ENCODE measurements at places on chromosomes 5 and 9. TPM values are rescaled to one million over a fixed set of nuclear protein-coding genes. Genes with fewer than 3 reads are reported as not detected.

GRCh38 chr9:12838546-12838945 lies 63.7 kb downstream of the LURAP1L start:
- H3K4me3 ChIP-seq: no peak overlapping the region
- H3K36me3 ChIP-seq: no peaks in the 10 kb centered on the region
- H3K27me3 ChIP-seq: no peaks in the 10 kb centered on the region
- H3K27ac ChIP-seq: no peak overlapping the region
- DNase-seq: no peak

Gene POU5F2
- polyA plus RNA-seq: 0.14 TPM

DNA sequence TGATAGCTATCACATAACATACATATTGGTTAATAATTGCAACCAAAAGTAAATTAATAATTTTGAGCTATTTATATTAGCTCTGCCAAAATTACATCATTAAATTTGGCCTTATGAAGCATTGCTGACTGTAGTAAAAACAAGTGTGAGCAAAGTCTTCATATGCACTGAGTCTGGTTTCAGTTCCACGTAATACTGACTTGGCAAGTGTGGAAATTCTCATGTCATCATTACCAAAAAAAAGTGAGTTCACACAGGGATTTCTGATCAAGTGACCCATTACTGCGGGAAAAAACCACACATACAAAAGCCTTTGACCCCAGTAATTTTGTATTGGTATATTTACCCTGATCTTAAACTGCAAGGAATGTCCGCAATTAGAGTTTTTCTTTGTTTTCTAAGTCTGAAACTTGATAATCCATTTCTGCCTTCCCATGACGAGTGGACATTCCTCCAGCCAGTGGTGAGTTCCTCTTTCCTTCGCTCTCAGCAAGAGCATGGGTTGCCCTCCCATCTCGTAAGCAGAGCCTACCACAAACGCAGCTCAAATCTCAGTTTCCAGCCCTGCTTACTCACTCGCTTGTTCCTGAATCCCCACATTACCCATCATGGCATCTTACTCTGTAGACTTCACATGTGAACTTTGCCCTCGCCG lies 220.2 kb upstream of the DMRT1 start:
- no peaks in the 10 kb centered on the region for H3K27me3 ChIP-seq
- H3K4me3 ChIP-seq: no peak overlapping the region
- H3K27ac ChIP-seq: no peak overlapping the region
- H3K36me3 ChIP-seq: no peaks in the 10 kb centered on the region

DNA sequence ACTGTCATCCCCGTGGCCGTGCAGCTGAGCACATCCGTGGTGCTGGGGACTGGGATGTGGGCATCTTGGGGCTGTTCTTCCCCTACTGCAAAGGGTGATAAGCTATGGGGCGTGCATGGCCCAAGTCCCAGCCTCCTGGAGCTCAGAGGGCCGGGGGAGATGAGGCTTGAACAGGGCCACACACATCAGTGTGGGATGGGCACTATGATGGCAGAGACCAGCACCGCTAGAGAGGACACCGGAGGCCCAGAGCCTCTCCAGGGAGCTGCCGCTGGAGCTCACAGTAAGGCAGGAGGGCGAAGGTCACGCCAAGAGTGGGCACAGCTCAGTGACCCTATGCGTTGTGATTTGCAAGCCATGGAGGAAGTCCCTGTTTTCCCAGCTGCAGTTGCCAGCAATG lies 63.5 kb downstream of the OLFM1 start:
- H3K27me3 ChIP-seq: no peaks in the 10 kb centered on the region
- DNase-seq: no peak
- no peaks in the 10 kb centered on the region for H3K36me3 ChIP-seq

- no peaks in the 10 kb centered on the region for H3K4me1 ChIP-seq
- H3K36me3 ChIP-seq: peaks cover 59% of the 10 kb centered on the region
- DNase-seq: no peak
- H3K4me3 ChIP-seq: no peak overlapping the region
- H3K27me3 ChIP-seq: no peaks in the 10 kb centered on the region
- no peak overlapping the region for H3K27ac ChIP-seq
Observed at GRCh38 chr9:6590772-6591384, 54.7 kb downstream of the GLDC start.

GRCh38 chr5:12794476-12795332 lies 890.5 kb upstream of the CTNND2 start:
- no peaks in the 10 kb centered on the region for H3K4me1 ChIP-seq
- H3K4me3 ChIP-seq: no peak overlapping the region
- DNase-seq: no peak
- no peaks in the 10 kb centered on the region for H3K36me3 ChIP-seq
- no peaks in the 10 kb centered on the region for H3K27me3 ChIP-seq

Gene IER5L
- 0.24 TPM for polyA plus RNA-seq

Gene PCA3
- 0.76 TPM for polyA plus RNA-seq

GRCh38 chr5:55232271-55232984 lies 980 bp downstream of the CCNO start:
- DNase-seq: peak; percentile 69
- no peaks in the 10 kb centered on the region for H3K36me3 ChIP-seq
- peaks cover 34% of the 10 kb centered on the region for H3K4me1 ChIP-seq
- H3K27me3 ChIP-seq: peaks cover 100% of the 10 kb centered on the region
- H3K4me3 ChIP-seq: peak overlapping the region; percentile 74

Gene PTGER4
- polyA plus RNA-seq: 0.82 TPM

DNA sequence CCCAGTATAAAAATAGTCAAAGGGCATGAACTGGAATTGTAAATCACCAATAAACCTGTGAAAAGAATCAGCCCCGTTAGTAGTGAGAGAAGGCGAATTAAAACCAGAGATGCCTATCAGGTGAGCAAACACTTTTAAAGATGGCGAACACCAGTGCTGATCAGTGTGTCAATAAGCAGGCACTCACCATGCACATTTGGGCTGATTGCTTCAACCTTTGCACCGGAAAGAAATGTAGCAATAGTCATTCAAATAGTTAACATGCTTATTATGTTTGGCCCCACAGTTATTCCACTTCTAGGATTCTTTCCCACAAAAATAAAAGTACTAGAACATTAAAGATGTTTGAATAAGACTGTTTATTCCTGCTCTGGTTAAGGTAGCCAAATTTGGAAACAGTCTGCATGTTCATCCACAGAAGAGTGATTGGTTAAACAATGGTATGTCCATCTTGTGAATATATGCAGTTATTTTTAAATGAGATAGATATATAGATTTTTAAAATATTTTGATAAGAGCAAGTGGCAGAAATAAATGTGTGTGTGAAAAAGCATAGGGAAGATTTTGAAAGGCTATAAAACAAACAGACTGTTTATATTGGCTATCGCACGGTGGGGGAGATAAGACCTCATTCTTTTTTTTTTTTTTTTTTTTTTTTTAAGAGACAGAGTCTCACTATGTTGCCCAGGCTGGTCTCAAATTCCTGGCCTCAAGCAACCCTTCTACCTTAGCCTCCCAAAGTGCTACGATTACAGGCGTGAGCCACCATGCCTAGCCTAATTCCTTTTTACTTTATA lies 112.2 kb downstream of the PIP5K1B start:
- H3K27me3 ChIP-seq: no peaks in the 10 kb centered on the region
- no peak for DNase-seq
- no peak overlapping the region for H3K27ac ChIP-seq
- no peaks in the 10 kb centered on the region for H3K36me3 ChIP-seq
- H3K4me1 ChIP-seq: no peaks in the 10 kb centered on the region
- no peak overlapping the region for H3K4me3 ChIP-seq

DNA sequence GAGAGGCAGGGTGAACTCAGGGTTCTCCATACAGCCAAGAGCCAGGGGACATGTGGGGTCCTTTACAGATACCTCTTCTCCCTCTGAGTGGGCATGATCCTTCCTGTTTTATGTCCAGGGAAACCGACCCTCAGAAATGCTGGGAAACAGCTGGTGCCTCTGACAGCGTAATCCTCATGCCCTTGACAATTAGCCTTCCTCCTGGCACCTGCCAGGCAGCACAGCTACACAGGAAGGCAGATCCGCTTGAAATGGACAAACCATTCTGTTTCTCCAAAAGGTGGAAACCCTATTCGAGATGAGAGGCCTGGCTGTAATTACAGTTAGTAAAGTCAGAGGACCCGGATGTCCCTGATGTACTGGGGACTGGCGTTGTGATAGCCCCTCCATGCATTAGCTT lies 7.2 kb downstream of the ERGIC1 start:
- H3K4me1 ChIP-seq: no peaks in the 10 kb centered on the region
- no peak overlapping the region for H3K27ac ChIP-seq
- H3K27me3 ChIP-seq: no peaks in the 10 kb centered on the region

- no peak overlapping the region for H3K27ac ChIP-seq
- H3K4me1 ChIP-seq: no peaks in the 10 kb centered on the region
- no peak overlapping the region for H3K4me3 ChIP-seq
Observed at GRCh38 chr9:133576875-133577736, 32.1 kb downstream of the FAM163B start.

DNA sequence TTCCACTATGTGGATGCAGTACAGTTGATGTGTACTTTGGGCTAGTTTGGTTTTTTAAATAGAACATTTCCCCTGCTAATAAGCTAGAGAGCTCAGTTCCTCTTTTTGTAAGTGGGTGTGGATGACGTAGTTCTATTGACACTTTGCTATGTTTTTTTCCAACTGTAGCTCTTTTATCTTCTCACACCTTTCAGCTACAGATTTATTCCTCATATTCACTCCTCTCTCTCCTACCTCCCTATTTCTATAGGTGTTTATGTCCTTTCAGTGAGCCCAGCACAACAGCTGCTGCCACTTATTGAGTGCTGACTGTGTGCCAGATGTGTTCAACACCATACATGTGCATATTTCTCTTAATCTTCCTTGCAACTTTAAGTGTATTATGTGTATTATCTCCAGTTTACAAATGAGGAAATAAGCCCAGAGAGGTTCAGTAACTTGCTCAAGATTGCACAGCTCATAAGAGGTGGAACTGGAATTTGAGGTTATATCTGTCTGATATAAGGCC lies 215.7 kb downstream of the SEMA6A start:
- H3K4me3 ChIP-seq: no peak overlapping the region
- 0 out of 2 replicates have a peak, but pooled peaks cover 7% of the 10 kb centered on the region for H3K27me3 ChIP-seq
- H3K27ac ChIP-seq: no peak overlapping the region
- no peaks in the 10 kb centered on the region for H3K4me1 ChIP-seq
- DNase-seq: no peak

DNA sequence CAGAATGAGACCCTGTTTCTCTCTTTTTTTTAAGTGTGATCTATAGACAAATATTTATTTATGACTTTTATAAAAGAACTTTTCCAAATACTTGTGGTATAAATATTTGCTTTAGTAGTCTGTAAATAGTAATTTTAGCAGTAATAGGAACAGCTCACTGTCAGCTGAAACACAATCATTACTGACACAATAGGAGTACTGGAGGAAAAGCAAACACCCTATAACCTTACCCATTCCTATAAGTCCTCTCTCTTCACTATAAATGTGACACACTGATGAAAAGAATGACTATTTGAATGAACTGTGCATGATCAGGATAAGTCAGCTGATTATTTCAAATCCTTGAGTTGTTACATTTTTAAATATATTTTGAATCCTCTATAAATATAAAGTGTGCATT lies 72.4 kb downstream of the CDH12 start:
- no peaks in the 10 kb centered on the region for H3K36me3 ChIP-seq
- no peaks in the 10 kb centered on the region for H3K4me1 ChIP-seq
- no peak overlapping the region for H3K4me3 ChIP-seq
- no peak overlapping the region for H3K27ac ChIP-seq
- no peaks in the 10 kb centered on the region for H3K27me3 ChIP-seq
- no peak for DNase-seq

Gene DND1
- polyA plus RNA-seq: 8.1 TPM

- H3K4me1 ChIP-seq: peaks cover 16% of the 10 kb centered on the region
- no peak overlapping the region for H3K27ac ChIP-seq
- no peak for DNase-seq
- no peaks in the 10 kb centered on the region for H3K27me3 ChIP-seq
- no peak overlapping the region for H3K4me3 ChIP-seq
Observed at GRCh38 chr5:112238473-112238872, 180.6 kb downstream of the EPB41L4A start.

Gene SLC45A2
- not detected for polyA plus RNA-seq

GRCh38 chr5:73897893-73898292 lies 271.9 kb downstream of the ARHGEF28 start:
- H3K4me1 ChIP-seq: no peaks in the 10 kb centered on the region
- no peaks in the 10 kb centered on the region for H3K27me3 ChIP-seq
- H3K36me3 ChIP-seq: no peaks in the 10 kb centered on the region
- DNase-seq: no peak
- H3K4me3 ChIP-seq: no peak overlapping the region

Gene BHMT2
- polyA plus RNA-seq: 1.1 TPM

Gene MYOT
- not detected for polyA plus RNA-seq

- H3K4me3 ChIP-seq: no peak overlapping the region
- peak; percentile 11 for DNase-seq
- no peaks in the 10 kb centered on the region for H3K4me1 ChIP-seq
Observed at GRCh38 chr9:85053206-85053786, 383.8 kb downstream of the NTRK2 start.

DNA sequence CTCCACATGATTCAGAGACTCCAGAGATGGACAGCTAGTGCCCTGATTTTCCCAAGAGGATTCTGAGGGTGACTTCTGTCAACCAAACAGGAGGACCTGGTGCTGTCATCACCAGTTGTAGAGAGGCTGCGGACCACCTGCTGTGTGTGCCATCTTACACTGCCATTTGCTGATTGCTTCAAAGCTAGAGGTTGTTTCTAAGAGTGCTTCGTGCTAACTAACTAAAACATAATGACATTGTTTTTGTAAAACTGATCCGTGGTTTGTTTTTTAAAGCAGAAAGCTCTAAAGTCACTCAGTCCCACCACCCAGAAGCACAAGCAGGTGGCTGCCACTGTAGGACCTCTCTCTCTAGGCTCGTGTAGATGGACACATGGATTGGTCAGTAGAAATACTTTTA lies 12.2 kb downstream of the TENT4A start:
- no peak overlapping the region for H3K4me3 ChIP-seq
- DNase-seq: no peak
- H3K4me1 ChIP-seq: peaks cover 33% of the 10 kb centered on the region
- no peaks in the 10 kb centered on the region for H3K27me3 ChIP-seq

GRCh38 chr5:72234868-72235267 lies 85.2 kb downstream of the MRPS27 start:
- peaks cover 7% of the 10 kb centered on the region for H3K36me3 ChIP-seq
- H3K4me1 ChIP-seq: peaks cover 47% of the 10 kb centered on the region
- no peak for DNase-seq

GRCh38 chr9:108869092-108869725 lies 7.1 kb downstream of the ACTL7A start:
- no peak overlapping the region for H3K4me3 ChIP-seq
- no peaks in the 10 kb centered on the region for H3K27me3 ChIP-seq
- H3K4me1 ChIP-seq: no peaks in the 10 kb centered on the region
- DNase-seq: no peak

Gene PSMB7
- 238 TPM for polyA plus RNA-seq

DNA sequence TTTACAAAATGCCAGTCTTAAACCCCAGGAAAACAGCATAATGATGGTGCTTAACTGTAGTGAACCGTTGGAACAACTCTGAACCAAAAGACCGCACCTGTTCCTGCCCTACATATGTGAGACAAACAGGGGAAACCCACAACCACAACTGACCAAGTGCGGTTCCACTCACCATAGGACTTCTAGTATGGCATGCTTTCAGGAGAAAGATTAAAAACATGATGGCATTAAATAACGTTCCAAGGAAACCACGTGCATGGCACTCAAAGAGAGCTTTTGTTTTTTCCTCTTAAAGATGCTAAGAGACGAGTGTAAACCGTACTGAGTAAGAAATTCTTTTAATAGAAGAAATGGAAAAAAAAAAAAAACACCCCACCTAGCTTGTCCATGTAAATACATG lies 119.8 kb downstream of the SSBP2 start:
- no peak overlapping the region for H3K4me3 ChIP-seq
- H3K27ac ChIP-seq: no peak overlapping the region
- no peaks in the 10 kb centered on the region for H3K27me3 ChIP-seq
- no peaks in the 10 kb centered on the region for H3K36me3 ChIP-seq
- DNase-seq: no peak

Gene NSMF
- polyA plus RNA-seq: 22.3 TPM

Gene ZNF618
- polyA plus RNA-seq: 12.1 TPM

Data from GM23338 (cell line).